ENCODE measurements at places on chromosomes 16 and 17.
A peak's percentile ranks its signal among the peaks of the same experiment; 100 is the strongest.

- no peak overlapping the region for H3K4me3 ChIP-seq
- H3K36me3 ChIP-seq, result no peaks in the 10 kb centered on the region
- DNase-seq, result no peak
- no peak overlapping the region for H3K27ac ChIP-seq
These were observed 983 bp downstream of the VAT1L start for GRCh38 chr16:77789085-77790008.

DNA sequence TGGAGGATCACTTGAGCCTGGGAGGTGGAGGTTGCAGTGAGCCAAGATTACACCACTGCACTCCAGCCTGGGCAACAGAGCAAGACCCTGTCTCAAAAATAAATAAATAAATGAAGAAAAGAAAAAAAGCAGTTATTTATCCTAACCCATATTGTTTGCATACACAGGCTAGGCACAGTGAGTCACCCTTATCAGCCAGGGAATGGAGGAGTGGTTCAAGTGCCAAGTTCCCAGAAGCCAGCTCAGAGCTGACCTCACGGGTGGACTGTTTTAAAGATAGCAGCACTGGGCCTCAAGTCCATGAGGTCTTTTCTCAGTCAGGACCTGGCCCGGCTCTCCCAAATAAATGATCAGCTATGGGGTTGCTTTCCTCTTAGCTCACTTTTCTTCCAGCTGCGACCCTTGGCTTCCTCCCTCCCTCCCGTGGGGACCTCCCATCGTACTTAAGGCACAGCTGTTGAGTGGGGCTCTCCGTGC, 22.6 kb upstream of the MGAT5B start:
- H3K4me1 ChIP-seq, result no peaks in the 10 kb centered on the region
- no peak overlapping the region for H3K4me3 ChIP-seq
- H3K27ac ChIP-seq, result no peak overlapping the region
- no peak for DNase-seq
- no peaks in the 10 kb centered on the region for H3K27me3 ChIP-seq
- no peaks in the 10 kb centered on the region for H3K36me3 ChIP-seq

GRCh38 chr17:58232707-58233156, 5.7 kb upstream of the LPO start:
- H3K4me3 ChIP-seq, result no peak overlapping the region
- no peaks in the 10 kb centered on the region for H3K27me3 ChIP-seq
- no peaks in the 10 kb centered on the region for H3K36me3 ChIP-seq
- no peaks in the 10 kb centered on the region for H3K4me1 ChIP-seq
- DNase-seq, result no peak

- no peaks in the 10 kb centered on the region for H3K36me3 ChIP-seq
- H3K27ac ChIP-seq, result no peak overlapping the region
- no peaks in the 10 kb centered on the region for H3K4me1 ChIP-seq
- no peaks in the 10 kb centered on the region for H3K27me3 ChIP-seq
- DNase-seq, result no peak
These were observed 255.3 kb upstream of the PMFBP1 start for GRCh38 chr16:72427051-72427782.

DNA sequence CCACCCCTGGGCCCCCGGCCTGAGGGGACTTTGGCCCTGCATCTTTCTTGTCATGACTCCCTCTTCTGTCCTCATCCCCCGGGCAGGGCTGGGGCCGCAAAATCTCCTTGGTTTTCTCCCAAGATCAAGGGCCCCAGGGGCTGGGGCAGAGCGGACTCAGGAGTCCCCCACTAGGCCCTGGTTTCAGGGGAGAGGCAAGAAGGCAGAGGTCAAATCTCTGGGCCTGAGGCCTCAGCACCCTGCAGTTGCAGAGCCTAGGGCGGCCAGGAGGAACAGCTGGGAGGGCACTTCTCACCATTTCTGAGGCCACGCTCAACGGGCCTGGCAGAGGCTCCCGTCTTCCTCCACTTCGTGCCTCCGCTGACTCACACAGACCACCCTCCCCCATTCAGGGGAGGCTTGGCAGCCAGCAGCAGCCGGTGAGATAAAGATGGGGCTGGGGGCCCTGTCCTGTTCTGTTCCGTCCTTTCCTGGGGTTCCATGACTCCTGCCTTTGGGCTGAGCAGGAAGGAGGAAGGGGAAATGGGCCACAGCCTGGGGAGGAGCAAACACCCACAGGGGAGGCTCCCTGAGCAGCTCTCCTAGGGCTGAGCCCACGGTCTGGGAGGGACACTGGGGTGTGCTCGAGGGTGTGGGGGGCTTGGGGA, 12.4 kb downstream of the ZSCAN10 start:
- DNase-seq, result no peak
- peak overlapping the region; percentile 34 for H3K4me3 ChIP-seq
- H3K27ac ChIP-seq, result peak overlapping the region; percentile 43
- no peaks in the 10 kb centered on the region for H3K36me3 ChIP-seq
- H3K4me1 ChIP-seq, result no peaks in the 10 kb centered on the region

DNA sequence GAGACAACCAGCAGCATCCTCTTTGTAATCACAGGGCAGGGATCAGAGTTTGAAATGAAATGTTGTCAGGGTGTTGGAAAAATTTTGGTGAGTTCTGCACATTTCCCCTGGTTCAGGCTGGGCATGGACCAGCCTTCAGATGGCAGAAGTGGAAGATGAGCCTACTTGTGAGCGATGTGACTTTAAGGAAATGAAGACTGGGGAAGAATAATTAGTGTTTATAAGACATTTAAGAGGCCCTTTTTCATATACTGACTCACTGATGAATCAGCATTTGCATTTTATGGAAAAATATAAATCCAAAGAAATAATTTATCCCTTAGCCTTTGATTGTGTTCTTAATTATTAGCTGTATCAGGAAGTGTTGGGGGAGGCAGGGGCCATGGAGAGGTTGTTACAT, 20.9 kb downstream of the GPR179 start:
- DNase-seq, result no peak
- H3K36me3 ChIP-seq, result peaks cover 8% of the 10 kb centered on the region
- H3K4me1 ChIP-seq, result no peaks in the 10 kb centered on the region
- H3K27ac ChIP-seq, result no peak overlapping the region

DNA sequence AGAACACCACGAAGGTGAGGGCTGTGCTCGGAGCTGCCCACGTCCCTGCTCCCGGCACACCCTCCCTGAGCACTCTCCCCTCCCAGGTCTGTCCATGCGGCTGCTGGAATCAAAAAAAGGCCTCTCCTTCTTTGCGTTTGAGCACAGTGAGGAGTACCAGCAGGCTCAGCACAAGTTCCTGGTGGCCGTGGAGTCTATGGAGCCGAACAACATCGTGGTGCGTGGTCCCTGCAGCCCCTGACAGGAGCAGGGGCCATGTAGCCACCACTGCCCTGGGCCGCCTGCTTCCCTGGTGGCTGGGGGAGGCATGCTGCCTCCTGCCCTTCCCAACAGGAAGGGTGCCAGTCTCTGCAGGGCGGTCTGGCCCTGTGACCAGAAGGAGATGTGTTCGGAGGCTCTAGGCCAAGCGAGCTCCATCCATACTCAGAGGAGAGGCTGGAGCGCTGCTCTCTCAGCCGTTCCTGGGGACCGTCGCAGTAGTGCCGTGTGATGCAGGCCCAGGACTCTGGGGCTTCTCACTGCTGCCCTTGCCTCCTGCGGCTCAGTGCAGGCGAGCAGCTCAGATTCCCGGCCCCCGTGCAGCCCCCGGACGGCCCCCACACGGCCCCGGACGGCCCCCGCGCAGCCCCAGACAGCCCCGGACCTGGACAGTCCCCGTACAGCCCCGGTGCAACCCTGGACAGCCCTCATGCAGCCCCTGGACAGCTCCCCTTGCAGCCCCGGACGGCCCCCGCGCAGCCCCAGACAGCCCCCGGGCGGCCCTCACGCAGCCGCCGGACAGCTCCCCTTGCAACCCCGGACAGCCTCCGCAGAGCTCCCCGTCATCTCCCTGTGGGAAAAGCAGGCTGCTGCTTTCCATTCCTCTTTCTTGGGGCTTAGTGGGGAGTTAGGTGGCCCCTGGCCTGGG, 20.5 kb downstream of the TCF25 start:
- no peak overlapping the region for H3K27ac ChIP-seq
- DNase-seq, result no peak
- H3K36me3 ChIP-seq, result peaks cover 47% of the 10 kb centered on the region
- no peaks in the 10 kb centered on the region for H3K27me3 ChIP-seq
- H3K4me3 ChIP-seq, result no peak overlapping the region

- DNase-seq, result no peak
- no peak overlapping the region for H3K4me3 ChIP-seq
- H3K27me3 ChIP-seq, result no peaks in the 10 kb centered on the region
- H3K4me1 ChIP-seq, result no peaks in the 10 kb centered on the region
These were observed 26.1 kb downstream of the OR1D5 start for GRCh38 chr17:3037259-3037658.

GRCh38 chr16:14106457-14106856, 35.3 kb downstream of the MRTFB start:
- H3K36me3 ChIP-seq, result no peaks in the 10 kb centered on the region
- H3K27me3 ChIP-seq, result no peaks in the 10 kb centered on the region
- no peak for DNase-seq
- H3K4me3 ChIP-seq, result no peak overlapping the region
- no peaks in the 10 kb centered on the region for H3K4me1 ChIP-seq
- H3K27ac ChIP-seq, result peak overlapping the region; percentile 76

- DNase-seq, result no peak
- no peaks in the 10 kb centered on the region for H3K36me3 ChIP-seq
- no peaks in the 10 kb centered on the region for H3K4me1 ChIP-seq
- no peak overlapping the region for H3K4me3 ChIP-seq
- H3K27me3 ChIP-seq, result no peaks in the 10 kb centered on the region
- H3K27ac ChIP-seq, result no peak overlapping the region
These were observed 4.8 kb downstream of the PRR11 start for GRCh38 chr17:59160157-59161025.

- H3K27me3 ChIP-seq, result no peaks in the 10 kb centered on the region
- no peaks in the 10 kb centered on the region for H3K36me3 ChIP-seq
- H3K27ac ChIP-seq, result peak overlapping the region; percentile 92
These were observed 789 bp downstream of the ITPRIPL2 start for GRCh38 chr16:19114359-19115147.

DNA sequence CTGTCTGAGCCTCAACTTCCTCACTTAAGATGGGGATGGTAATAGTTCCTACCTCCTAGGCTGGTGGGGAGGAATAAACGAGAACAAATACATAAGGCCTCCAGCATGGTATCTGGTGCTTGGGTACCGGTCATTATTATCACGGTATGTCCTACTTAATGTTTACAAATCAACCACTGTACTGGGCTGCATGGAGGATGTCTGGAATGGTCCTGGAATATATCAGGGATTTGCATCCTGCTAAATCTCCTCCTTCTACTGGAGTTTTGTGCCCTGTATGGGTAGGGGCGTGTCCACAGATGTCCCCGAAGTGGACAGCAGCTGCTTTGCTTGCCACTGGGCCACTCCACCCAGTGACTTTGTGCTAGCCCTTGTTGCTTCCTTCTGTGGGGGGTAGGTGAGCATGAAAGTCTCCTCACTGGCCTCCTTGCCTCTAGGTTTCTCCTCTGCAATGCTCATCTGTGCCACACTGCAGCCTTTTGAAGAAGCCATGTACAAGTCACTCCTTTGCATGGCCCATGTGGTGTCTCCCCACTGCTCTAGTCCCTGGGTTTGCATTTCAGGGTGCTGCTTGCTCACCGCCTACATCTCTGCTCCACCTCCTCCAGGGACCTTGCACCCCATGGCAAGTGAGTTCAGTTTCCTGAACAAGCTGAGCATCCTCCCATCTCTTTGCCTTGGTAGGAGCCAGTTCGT, 2.2 kb upstream of the CMIP start:
- no peaks in the 10 kb centered on the region for H3K36me3 ChIP-seq
- H3K4me3 ChIP-seq, result no peak overlapping the region
- no peaks in the 10 kb centered on the region for H3K27me3 ChIP-seq
- no peaks in the 10 kb centered on the region for H3K4me1 ChIP-seq

- peak overlapping the region; percentile 62 for H3K4me3 ChIP-seq
- H3K27me3 ChIP-seq, result no peaks in the 10 kb centered on the region
- H3K36me3 ChIP-seq, result no peaks in the 10 kb centered on the region
- H3K4me1 ChIP-seq, result no peaks in the 10 kb centered on the region
- peak; percentile 70 for DNase-seq
These were observed 1.1 kb upstream of the AKTIP start for GRCh38 chr16:53503991-53504663.

DNA sequence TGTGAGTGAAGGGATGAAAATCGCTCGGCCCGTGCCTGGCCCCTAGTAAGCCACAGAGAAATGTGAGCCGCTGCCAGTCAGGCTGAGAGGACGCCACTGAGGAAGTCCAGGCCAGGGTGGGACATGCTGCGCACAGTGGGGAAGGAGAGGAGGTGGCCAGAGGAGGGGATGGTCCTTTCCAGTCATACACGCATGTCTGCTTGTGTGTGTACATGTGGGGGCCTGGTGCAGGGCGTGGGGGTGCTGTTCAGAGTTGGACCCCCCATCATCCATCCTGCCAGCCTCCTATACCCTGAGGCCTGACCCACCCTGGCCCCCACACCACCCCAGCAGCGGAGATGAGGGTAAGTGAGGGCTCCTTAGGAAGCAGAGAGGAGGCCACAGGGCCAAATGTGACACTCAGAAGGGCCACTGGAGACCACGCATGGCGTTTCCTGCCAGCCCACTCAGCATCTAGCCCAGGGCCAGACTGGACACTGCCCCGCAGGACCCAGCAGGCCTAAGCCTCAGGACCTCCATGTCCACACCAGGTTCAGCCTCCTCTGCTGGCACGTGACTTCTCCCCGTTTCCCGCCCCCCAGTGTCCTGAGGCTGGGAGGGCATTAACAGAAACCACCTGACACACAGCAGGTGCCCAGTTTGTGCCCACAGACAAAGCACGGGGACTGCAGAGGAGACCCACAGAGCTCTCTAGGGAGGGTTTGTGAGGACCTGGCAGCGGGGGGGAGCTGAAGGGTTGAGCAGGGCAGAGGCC, 7.0 kb downstream of the DOC2A start:
- no peaks in the 10 kb centered on the region for H3K27me3 ChIP-seq
- H3K36me3 ChIP-seq, result no peaks in the 10 kb centered on the region
- H3K4me1 ChIP-seq, result no peaks in the 10 kb centered on the region
- DNase-seq, result no peak

DNA sequence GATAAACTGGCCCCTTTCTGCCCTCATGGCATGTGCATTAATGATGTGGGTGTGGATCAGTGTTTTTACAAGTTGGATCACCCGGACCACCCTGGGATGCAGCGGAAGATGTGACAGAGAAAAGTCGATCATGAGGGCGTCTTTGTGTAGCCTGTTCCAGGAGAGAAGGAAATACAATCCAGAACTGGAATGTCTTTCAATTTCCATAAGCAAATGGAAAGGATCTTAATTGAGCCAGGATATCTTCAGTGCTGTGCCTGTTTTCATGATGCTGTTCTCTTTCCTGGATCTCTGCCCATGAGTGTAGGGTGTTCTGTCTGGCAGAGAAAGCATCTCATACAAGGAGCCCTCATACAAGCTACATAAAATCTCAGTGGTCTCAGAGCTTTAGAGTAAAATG, 481.4 kb downstream of the XYLT1 start:
- no peak for DNase-seq
- no peak overlapping the region for H3K27ac ChIP-seq
- H3K4me1 ChIP-seq, result no peaks in the 10 kb centered on the region

- no peaks in the 10 kb centered on the region for H3K36me3 ChIP-seq
- H3K27me3 ChIP-seq, result no peaks in the 10 kb centered on the region
- no peak overlapping the region for H3K4me3 ChIP-seq
- H3K4me1 ChIP-seq, result no peaks in the 10 kb centered on the region
- DNase-seq, result no peak
These were observed 1.7 kb upstream of the ALOX12 start for GRCh38 chr17:6994118-6994598.
